Stimulated activated CD8-positive, alpha-beta memory T cell treated with anti-CD3 and anti-CD28 coated beads, Interleukin-15, amount 100 ng/mL, for 48 hours (primary cell): ENCODE measurements at places on chromosomes 1 and 21.

DNA sequence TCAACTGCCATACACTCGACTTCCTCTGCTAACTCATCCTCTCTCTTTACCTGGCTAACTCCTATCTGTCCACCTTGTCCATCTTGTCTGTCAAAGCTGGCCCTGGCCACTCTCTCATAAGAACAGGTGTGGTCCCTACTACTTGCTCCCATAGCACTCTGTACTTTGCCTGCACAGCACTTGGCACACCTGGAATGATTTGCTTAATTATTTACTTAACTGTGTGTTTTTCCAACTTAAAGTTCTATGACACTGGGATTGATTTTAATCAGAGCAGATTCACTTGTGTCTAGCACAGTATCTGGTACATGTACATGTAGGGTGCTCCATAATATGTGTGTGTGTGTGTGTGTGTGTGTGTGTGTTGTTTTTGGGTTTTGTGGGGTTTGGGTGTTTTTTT is 111.6 kb downstream of the ZNF281 start:
- no peak for DNase-seq

GRCh38 chr1:231091831-231092301 is 51.8 kb upstream of the FAM89A start:
- DNase-seq: peak; percentile 4

GRCh38 chr1:170698301-170699275 is 34.7 kb downstream of the PRRX1 start:
- no peak for DNase-seq

DNA sequence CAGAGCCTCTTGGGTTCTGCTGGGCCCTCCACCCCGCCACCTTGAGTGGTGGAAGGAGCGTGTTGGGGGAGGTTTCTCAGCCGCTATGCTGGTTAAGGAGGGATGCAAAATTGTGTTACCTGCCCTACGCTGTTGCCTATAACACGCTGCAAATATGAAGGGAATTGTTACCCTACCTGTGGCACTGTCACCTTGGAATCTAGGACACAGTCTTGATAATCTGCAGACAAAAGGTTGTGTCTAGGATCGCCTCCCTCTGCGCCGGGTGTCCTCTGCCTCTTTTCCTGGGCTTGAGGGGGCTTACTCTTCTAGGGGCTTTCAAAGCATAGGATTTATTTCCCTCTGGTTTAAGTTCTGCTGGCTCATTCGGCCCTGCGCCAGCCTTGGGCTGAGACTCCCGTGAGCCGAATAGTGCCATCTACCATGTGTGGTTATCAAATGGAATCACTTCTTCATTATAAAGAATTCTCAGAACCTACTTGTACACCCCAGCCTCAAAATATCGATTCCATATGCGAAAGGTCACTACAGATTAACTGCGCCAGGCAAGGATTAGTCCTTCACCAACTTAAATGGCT is 697 bp downstream of the SLC22A15 start:
- no peak for DNase-seq

DNA sequence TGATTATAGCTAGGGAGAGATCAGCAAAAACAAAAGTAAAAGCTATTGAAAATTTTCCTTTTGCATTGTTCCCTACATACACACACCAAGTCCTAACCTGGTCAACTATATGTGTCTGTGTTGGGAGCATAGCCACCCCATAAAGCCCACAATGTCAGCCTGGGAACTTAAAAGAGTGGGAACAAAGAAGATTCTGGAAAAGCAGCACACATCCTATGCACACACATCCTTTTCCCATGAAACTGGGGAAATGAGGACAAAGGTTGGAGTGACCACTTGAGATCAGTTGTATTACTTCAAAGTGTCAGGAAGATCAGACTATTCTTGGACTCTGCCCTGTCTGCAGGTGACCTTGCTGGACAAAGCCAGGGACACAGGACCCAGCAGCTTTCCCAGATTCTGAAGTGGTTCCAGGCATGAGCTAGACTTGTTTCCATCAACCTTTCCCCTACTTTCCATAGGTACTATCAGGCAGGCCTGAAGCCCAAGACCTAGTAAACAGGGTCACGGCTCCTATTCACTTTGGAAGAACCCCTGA is 15.9 kb downstream of the TXNIP start:
- DNase-seq: no peak

- DNase-seq: no peak
These were observed 2.8 kb upstream of the KNCN start for GRCh38 chr1:46554236-46554596.

GRCh38 chr1:20426923-20427322 is 59.1 kb downstream of the CAMK2N1 start:
- no peak for DNase-seq

DNA sequence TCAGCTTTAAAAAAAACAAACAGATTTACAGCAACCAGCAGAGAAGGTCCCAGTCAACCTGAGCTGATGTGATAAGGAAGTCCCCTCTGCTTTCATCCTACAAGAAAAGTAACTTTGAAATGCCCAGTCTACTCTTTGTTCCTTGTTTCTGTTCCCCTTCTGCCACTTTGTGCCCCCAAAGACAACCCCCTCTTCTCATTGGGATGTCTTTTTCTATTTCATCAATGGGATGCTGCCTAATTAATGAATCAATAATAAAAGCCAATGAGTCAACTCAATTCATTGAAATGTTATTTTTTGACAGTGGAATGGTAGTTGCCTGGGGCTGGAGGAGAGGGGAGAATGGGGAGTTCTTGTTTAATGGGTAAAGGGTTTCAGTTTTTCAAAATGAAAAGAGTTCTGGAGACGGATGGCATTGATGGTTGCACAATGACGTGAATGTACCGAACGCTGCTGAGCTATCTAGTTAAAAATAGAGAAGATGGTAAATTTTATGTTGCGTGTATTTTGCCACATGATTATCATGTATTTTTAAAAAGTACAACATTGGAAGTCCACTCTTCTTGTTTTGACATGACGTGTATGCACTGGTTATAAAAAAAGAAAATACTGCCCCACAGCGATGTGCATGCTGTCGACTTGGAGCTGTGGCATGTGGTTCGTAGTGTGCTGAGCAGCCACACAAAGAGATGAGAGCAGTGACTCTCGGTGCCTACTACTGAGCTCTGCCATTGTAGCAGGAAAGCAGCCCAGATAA is 22.4 kb upstream of the PADI2 start:
- no peak for DNase-seq

DNA sequence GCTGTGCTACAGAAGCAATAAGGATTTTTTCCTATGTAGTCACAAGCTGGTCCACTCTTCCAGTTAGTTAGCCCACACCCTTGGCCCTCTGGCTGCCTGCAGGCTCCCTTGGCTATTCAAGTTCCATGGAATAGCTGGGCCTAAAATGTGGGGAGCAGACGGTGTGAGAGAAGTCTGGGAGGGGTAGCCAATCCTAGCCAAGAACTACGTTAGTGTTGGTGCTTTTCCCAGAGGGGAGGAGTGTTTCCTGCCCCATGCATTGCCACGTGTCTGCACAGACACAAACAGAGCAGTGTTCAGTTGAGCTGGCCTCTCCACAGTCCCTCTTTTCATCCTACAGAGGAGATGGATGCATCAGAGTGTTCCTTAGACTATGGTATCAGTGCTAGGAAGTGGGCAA is 59.0 kb upstream of the IPO9 start:
- DNase-seq: no peak

- no peak for DNase-seq
These were observed 38.9 kb downstream of the EIF2D start for GRCh38 chr1:206573319-206573718.

- DNase-seq: no peak
These were observed 5.6 kb upstream of the KPRP start for GRCh38 chr1:152752225-152752624.

DNA sequence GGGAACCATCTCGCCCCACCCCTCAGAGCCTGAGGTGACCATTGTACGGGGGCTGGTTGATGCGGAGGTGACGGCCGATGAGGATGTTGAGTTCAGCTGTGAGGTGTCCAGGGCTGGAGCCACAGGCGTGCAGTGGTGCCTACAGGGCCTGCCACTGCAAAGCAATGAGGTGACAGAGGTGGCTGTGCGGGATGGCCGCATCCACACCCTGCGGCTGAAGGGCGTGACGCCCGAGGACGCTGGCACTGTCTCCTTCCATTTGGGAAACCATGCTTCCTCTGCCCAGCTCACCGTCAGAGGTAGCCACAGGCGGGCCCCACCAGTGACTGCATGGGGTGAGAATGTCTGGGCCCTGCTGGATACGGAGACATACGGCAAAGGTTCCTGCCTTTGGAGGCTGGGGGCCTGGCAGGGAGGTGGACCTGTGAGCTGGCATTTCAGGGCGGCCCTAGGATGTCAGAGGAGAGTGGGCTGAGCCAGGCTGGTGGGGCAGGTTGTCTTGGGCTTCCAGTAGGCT is 98.5 kb downstream of the TRIM11 start:
- no peak for DNase-seq

GRCh38 chr1:8082945-8083344 is 56.8 kb upstream of the ERRFI1 start:
- DNase-seq: no peak

- DNase-seq: no peak
These were observed 411.3 kb downstream of the DISC1 start for GRCh38 chr1:232037774-232038388.

- DNase-seq: no peak
These were observed 70.6 kb upstream of the NFIA start for GRCh38 chr1:61011561-61012263.

- no peak for DNase-seq
These were observed 5.4 kb upstream of the SLC35D1 start for GRCh38 chr1:67059346-67059745.

GRCh38 chr1:202085682-202086373 is 36.9 kb upstream of the GPR37L1 start:
- DNase-seq: no peak

- no peak for DNase-seq
These were observed 256.5 kb downstream of the ZNF648 start for GRCh38 chr1:181804989-181805388.

DNA sequence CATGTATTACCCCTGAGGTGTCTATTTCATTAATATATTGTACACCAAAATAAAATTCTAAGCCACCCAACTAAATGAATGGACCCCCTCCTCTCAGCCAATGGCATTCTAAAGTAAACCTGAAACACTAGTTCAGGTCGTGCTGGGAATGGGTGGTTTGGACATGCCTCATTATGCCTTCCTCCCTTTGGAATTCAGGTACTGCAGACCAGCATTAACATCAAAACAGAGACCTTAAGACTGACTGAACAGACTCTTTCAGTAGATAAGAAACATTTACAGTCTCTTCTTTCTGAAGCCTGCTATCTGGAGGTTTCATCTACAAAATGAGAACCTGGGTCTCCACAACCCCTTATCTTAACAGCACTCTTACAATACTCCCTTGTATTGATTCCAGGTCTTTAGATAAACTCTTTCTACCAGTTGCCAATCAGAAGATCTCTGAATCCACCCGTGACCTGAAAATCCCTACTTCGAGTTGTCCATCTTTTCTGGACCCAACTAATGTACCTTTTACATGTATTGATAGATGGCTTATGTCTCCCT is 93.6 kb downstream of the PKN2 start:
- no peak for DNase-seq

GRCh38 chr1:85976516-85977205 is 179.9 kb downstream of the COL24A1 start:
- no peak for DNase-seq

- DNase-seq: no peak
These were observed 47.1 kb downstream of the PTPN14 start for GRCh38 chr1:214504330-214504729.

DNA sequence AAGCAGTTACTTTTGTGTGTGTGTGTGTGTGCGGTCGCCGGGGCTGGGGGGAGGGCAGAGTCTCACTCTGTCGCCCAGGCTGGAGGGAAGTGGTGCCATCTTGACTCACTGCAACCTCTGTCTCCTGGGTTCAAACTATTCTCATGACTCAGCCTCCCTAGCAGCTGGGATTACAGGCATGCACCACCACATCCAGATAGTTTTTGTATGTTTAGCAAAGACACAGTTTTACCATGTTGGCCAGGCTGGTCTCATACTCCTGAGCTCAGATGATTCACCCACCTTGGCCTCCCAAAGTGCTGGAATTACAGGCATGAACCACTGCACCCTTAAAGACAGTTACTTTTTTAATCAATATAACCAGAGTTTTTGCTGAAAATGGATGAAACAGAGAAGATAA is 207.0 kb downstream of the PTPRC start:
- no peak for DNase-seq

GRCh38 chr1:156140879-156141707 is 12.3 kb upstream of the SEMA4A start:
- no peak for DNase-seq

DNA sequence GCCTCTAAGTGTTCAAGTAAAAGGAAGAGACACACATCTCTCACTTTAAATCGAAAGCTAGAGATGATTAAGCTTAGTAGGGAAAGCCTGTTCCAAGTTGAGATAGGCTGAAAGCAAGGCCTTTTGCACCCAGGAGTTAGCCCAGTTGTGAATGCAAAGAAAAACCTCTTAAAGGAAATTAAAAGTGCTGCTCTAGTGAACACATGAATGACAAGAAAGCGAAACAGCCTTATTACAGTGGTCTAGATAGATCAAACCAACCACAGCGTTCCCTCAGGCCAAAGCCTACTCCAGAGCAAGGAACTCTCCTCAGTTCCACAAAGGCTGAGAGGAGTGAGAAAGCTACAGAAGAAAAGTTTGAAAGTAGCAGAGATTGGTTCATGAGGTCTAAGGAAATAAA is 14.9 kb downstream of the TCP10L start:
- no peak for DNase-seq

DNA sequence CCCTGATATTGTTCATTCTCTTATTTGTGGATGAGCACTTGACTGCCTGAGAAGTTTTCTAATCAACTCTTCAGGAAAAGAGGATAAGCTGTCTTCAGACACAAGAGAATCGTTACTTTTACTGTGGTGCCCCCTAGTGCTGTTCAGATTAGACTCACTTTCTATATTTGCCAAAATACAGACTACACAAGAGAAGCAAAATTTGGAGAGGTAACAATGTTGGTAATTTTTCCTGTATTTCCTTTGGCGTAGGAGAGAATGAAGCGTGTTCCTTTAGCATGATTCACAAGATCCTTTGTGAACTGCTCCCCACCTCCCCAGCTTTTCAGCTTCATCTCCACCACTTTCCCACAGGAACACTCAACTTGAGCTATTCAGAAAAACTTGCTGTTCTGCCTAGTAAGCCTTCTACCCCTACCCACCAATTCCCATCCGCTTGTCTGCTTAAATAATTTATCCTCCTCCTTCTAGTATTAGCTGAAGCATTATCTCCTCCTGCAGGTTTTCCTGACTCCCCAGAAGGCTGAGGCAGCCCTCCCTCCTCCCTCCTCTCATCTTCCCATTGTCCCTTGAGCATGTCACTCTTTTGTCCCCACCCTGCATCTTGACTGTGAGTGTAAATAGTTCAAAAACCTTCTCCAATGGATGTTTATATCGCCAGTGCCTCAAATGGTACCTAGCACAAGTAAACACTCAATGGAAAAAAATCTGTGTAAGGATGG is 4.5 kb downstream of the TNFSF4 start:
- peak; percentile 5 for DNase-seq
